WTC11 (cell line): ENCODE measurements at places on chromosomes 16 and 17.

DNA sequence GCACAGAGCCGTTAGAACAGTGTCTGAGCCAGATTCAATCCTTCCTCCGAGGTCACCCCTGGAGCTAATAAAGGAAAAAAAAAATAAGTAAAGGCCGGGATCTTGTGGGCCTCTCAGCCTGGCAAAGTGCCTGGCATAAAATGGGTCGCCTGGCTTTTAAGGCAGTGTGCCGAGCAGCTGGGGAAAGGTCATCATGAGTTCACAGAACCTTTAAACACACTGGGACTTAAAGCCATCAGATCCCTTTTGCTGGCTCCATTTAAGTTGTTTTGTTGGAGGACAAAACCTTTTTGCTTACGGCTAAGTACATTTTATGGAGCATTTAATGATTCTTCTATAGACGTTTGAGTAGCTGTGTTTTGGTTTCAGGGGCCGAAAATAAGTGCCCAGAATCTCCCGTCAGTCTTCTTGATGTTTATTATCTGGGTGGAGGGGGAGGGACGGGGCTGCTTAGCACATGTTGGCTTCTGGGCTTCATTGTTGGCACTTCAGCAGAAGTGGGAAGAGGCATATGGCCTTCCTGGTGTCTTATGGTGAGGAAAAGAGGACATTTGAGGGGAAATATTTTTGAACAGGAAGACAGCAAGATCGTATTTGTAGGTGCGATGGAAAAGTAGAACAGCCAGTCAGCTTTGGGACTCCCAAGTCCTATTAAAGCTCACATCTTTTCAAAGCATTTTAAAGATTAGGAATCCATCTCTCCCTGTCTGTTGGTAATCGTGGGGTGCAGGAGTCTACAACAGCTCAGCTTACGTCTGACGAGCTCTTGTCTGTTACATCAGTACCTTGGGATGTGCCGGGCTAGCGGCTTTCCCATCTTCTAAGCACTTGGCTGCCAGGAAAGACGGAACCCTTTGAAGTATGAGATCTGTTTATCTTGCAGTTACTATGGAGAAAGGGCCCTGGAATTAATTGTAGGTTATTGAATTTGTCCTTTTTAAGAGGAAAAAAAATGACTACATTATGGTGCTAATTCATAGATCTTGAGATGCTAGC lies 31.1 kb downstream of the RBFOX1 start:
- no peak for DNase-seq

DNA sequence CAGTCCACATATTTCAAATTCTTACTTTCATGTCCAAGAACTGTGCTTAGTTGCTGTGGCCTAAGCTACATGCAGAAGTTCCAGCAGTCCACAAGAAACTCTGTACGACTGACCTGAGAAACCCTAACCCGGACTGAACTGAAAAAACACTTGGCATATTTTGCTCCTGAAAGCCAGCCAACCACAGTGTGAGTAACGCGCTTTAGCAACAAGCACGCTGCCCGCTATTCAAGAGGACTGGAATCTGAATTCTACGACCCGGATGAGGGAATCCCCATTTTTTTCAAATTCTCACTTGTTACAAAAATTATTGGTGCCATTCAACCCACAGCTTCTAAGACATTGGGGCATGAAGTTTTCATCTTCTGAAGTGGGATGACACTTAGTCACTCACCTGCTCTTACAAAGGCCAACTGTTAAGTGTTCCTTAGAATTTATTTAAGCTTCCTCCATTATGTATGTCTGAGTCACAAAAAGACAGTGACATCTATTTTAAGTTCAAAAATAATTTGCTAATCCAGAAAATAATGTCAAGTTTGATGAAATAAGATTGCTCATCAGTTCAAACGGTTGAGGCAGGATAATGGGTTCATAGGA lies 78.7 kb downstream of the CDYL2 start:
- DNase-seq = no peak

- no peak for DNase-seq
These were observed 112.1 kb upstream of the CNTNAP4 start for GRCh38 chr16:76164970-76165558.

- no peak for DNase-seq
These were observed 1.2 kb downstream of the TMEM106A start for GRCh38 chr17:43212641-43213490.

- DNase-seq = no peak
These were observed 436 bp downstream of the SHPK start for GRCh38 chr17:3635474-3636153.

GRCh38 chr16:66510711-66511601 lies 39.0 kb downstream of the TK2 start:
- no peak for DNase-seq

DNA sequence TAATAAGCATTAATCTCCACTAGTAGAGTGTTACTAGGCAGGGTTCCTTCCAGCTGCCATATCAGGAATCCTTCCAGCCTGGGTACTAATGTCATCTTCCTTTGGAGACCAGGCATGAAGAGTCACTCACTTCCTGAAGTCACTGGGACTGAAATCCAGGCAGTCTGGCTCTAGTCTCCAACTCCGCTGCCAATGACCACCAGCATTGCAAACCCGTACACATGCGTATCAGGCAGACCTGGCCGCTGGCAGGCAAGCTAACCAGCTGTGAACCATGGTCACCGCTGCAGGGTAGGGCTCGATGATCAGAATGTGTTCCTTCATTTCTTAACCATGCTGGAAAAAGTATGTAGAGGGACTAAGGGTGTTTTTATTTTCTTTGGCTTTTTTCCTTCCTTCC lies 255.5 kb downstream of the CDH13 start:
- no peak for DNase-seq

GRCh38 chr16:57949595-57950238 lies 21.2 kb downstream of the CNGB1 start:
- DNase-seq = no peak

DNA sequence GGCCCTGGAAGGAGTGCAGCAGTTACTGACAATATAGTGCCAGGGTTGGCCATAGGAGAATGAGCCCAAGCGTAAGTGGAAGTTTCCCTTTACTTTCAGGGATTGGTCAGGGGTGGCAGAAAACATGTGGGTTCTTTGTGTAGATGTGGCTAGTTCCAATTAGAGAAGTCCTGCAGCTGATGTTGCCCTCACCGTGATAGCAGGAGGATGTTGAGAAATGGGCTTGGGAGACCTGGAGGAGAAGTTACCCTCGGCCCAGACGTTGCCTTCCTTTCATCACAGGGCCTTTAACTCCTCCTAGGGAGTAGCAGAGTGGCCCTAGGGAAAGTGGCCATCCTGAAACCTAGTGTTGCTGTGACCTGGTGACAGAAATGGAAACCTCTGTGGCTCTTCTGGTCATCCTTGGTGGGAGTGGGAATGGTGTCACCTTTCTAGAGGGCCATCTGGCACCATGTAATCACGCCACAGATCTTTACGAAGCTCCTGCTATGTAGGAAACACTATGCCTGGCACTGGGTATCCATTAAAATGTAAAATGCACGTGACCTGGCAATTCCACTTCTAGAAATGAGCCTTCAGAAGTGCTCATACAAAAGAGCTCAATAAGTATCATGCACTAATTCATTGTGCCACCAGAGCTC lies 6.7 kb downstream of the TMEM92 start:
- no peak for DNase-seq

GRCh38 chr17:63843910-63844677 lies 1.6 kb upstream of the SMARCD2 start:
- no peak for DNase-seq

DNA sequence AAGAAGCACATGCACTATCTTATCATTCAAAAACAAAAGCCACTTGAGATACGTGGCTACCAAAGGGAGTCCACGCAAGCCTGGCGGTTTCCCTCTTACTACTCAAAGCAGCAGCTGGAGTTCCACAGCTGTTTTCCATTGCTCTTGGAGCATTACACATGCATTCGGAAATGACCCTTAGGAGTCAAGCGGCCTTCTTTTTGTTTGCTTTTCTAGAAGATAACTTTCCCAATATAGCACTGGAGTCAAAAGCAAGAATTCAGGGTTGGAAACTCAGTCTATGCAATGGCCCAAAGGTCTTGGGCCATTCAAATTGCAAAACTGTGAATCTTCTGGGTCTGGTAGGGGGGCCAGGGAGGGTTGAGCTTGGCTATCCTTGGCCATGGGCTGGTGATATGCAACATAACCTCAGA lies 97.8 kb upstream of the MAF start:
- DNase-seq = no peak

GRCh38 chr16:2950353-2950724 lies 13.7 kb upstream of the KREMEN2 start:
- DNase-seq = no peak

DNA sequence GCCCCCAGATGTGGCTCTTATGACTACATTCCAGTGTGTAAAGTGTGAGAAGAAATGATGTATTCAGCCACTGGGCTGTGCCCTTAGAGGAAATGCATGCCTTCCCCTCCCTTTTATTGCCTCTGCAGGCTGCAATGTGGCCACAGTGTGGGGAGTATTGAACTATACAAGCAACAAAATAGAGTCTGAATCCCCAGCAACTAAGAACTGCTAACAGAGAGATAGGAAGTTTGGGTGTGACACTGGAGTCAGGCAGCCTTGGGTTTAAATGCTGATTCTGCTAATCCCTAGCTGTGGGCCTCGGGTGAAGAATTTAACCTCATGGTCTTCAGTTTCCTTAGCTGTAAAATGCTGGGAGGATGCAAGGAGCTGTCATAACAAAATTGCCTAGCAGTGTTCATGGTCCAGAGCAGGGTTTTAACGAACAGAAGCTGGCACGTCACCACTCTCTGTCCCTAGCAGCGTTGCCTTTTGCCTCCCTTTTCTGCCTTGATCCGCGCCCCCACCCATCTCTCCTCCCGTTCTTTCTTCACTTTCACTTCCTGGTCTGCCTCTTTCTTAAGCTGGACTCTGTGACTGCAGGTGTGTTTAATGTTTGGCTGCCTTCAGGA lies 50.3 kb downstream of the KPNA2 start:
- no peak for DNase-seq

GRCh38 chr17:62966426-62967204 lies 580 bp downstream of the TANC2 start:
- DNase-seq = peak; percentile 44

DNA sequence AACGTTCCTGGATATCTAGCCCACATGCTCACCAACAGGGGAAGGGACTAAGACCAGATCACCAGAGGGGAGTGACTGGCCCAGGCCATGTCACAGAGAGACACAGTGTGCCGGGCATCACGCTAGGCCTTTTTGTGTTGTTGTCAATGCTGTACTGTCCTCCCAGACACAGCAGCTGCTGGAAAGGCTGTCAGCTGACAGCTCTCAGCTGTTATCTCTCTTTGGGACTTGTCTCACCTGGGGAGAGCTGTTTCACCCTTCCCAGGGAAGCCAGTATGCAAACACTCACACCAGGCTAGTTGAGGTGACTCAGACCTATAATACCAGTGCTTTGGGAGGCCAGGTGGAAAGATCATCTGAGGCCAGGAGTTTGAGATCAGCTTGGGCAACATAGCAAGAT lies 19.4 kb downstream of the UNC45B start:
- no peak for DNase-seq

- DNase-seq = no peak
These were observed 184.7 kb downstream of the MYO1D start for GRCh38 chr17:32692179-32692578.

DNA sequence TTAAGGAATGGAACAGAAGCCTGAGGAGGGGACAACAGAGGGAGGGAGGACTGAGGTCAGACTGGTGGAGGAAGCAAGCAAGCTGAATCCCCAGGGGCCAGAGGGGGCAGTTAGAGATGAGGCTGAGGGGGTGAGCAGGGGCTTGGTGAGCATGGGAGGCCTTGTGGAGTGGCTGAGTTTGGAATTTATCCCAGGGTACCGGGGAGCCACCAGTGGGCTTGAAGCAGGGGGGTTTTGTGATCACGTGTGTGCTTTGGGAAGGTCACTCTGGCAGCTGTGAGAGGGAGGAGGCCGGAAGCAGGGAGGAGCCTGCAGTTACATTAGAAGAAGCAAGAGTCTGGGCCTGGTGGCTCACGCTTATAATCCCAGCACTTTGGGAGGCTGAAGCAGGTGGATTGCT lies 9.8 kb upstream of the CTCF start:
- no peak for DNase-seq

DNA sequence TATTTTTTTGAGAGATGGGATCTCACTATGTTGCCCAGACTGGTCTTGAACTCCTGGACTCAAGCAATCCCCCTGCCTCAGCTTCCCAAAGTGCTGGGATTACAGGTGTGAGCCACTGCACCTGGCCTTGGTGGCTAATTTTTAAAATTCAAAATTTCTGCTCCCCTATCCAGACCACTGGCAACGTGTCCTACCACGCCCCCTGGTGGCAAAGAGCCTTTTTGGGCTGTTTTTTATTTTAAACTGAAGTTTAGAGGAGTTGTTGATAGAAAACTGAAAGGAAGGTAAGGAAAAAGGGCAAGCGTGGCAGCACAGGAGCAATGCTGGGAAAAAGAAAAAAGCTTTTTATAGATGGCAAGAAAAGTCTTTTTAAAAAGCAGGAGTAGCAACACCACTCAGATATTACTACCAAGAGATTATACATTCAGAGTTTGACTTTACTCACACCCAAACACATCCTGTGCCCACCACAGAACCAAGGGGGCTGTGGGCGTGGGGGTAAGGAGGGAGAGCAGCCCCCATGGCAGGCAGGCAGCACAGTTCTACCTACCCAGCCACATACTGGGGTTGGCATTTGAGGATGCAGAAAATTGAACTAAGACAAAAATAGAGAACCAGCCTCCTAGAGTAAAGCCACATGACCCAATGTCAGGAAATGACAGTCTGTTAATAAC lies 4.2 kb upstream of the MXRA7 start:
- DNase-seq = peak; percentile 73

- DNase-seq = peak; percentile 42
These were observed 689 bp upstream of the TBC1D24 start for GRCh38 chr16:2473999-2474876.

DNA sequence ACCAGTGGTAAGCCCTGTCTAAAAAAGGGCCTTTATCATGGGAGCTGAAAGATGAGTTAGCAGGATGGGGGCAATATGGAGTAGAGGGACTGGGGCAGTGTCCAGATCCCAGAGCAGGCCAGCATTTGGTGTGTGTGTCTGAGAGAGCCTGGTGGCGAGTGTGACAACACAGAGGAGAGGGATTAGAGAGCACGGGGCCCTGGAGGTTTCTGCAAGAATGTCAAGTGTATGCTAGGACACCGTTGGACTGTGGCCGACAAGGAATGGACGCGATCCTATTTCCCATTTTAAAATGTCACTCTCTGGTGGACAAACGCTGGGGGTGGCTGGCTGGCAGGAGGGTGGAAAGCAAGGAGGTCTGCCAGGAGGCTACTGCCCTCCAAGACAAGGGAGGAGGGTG lies 12.4 kb downstream of the TAC4 start:
- no peak for DNase-seq

DNA sequence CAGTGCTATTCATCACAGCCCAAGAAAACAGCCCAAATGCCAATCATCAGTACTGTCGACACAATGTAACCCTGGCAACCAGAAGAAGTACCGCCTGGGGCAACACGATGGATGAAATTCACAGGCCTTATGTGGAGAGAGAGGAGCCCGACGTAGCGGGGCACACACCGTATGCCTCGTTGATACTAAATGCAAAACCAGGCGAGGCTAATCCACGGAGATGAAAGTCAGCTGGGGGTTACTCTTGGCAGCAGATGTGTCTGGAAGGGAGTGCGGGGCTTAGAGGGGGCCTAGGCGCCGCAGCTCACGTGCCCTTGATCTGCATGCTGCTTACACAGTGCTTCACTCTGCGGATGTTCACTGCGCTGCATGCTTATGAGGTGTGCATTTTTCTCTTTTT lies 29.8 kb downstream of the ITGAE start:
- no peak for DNase-seq

GRCh38 chr16:9271841-9272240 lies 180.4 kb downstream of the HAPSTR1 start:
- no peak for DNase-seq
